ENCODE measurements at places on chromosomes 2 and 18.

DNA sequence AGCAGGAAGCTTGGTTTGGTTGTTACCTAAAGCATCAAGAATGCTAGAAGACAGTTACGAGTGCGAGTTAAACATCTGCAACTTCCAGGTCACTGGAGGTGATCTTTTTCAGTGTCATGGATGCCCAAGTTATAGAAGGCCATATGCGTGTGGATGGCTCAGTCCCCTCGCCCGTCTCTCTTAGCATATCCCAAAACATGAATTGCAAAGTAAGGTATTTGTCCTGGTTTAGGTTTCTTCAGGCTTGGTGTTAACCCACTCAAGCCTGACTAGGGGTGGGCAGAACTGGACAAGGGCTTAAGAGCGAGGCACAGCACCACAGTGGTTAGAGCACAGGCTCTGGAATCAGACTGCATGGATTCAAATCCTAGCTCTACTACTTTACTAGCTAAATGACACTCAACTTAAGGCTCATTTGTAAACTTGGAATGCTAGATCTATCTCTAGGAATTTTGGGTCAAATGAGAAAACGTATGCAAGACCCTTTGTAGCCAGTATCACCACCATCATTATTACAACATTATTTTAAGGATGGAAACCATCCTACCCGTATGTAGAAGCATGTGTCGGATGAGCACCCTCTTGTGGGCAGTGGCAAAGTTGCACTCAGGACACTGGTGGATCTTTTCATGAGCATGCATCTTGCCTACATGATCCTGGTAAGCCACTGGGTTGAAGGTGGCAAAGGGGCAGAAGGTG, 11.2 kb downstream of the ZNF142 start:
- DNase-seq: peak; percentile 22

DNA sequence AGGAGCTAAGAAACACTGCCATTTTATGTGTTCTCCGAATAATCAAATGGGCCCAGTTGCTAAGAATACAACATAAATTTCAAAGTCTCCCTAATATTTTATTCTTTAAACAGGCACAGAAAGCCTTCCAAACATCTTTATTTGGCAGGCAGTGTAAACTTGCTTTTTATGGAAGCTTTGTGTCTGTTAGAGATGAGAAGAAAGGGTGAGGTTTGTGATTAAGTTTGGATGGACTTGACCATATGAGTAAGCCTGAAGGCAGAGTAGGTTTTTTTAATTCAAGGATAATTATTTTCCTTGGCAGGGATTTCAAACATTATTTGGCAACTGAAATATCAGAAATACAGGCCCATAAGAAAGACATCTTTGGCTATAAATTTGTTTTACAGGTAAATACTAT, 62.9 kb downstream of the COX7A2L start:
- no peak for DNase-seq

DNA sequence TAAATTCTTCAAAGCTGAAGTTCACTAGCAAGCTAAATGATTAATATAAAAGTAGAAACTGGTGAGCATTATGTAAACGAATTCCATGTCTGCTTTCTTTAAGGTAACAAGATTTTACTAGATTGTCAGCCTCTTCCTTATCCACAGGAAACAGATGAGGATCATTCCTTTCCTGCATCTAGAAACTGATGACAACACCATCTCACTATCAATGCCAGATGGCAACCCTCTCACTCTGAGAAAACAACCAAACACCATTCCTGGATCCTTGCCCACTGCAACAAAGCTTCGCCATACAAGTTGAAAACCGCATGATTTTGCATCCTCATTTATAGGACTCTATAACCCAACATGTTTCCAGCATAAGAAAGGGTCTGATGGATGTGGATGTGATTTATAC, 122.9 kb downstream of the ZNF521 start:
- no peak for DNase-seq

GRCh38 chr2:165576409-165577154, 107.1 kb downstream of the CSRNP3 start:
- DNase-seq: no peak

DNA sequence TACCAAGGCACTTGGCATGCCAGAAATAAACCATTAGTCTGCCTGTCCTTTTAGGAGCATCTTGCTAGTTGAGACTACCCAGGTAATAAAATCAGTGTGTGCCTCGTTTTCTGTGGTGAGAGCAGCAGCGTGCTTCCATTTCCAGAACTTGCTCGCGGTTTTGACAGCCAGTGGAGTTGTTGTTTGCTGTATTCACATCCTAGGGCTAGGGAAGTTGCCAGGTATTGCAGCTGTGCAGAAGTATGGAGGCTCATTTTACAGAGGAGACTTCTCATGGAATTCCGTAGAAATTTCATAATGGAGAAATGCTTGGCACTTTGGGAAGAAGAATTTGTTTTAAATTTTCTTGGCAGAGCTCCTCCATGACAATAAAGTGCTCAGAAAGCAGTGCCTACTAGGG, 1355.1 kb upstream of the ZEB2 start:
- no peak for DNase-seq

DNA sequence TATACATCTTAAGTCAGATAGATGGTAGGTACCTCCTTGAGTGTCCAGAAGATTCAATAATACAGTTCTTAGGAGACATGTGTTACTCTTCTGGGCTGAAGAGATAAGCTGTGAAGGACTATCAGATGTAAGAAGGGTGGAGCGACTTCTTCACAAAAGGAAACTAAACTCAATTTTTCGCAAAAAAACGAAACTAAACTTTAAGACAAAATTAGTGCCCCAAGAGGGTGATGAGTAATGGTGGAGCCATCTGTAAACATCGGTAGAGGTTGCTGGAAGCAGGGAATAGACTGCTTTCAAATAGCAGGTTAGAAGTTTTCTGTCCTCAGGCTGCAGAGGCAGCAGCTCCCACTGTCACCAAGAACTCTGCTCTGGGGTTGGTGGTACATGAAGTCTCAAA, 111.6 kb upstream of the TACR1 start:
- DNase-seq: no peak

Measured in NCI-H1436 (cell line).